Stimulated activated CD4-positive, alpha-beta T cell treated with anti-CD3 and anti-CD28 coated beads, Interleukin-2, amount 100 ng/mL, for 24 hours (primary cell): ENCODE measurements at places on chromosomes 2 and 18.
A peak's percentile ranks its signal among the peaks of the same experiment; 100 is the strongest.

DNA sequence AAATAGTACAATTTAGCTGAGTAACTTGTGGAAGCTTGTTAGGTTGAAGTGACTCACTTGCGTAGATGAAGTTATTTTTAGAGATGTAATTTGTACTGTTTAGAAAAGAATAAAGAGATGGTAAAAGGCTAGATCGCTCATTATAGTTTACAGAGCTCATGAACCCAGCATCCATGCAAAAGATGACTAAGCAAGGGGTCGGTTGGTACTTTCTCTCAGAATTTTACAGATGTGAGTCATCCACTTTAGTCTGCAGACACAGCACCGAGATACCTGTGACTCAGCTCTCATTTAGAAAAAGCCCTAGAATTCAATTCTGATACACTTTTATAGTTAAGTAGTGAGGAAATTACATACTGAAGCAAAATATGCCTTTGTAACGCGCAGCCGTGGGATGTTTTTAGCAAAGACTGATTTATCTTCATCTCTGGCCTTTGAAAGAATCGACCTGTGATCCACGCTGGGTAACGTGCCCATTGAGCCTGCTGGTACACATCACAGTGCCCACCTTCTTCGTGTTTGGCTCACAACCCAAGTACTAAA, 116.5 kb upstream of the FOSL2 start:
- DNase-seq, result peak; percentile 32

GRCh38 chr2:15734674-15735483, 143.2 kb downstream of the DDX1 start:
- DNase-seq, result no peak

GRCh38 chr2:227394401-227394800, 6.7 kb upstream of the SCYGR1 start:
- DNase-seq, result no peak

GRCh38 chr2:166765141-166765540, 123.1 kb upstream of the XIRP2 start:
- no peak for DNase-seq

GRCh38 chr2:60294901-60295635, 258.4 kb downstream of the BCL11A start:
- no peak for DNase-seq

DNA sequence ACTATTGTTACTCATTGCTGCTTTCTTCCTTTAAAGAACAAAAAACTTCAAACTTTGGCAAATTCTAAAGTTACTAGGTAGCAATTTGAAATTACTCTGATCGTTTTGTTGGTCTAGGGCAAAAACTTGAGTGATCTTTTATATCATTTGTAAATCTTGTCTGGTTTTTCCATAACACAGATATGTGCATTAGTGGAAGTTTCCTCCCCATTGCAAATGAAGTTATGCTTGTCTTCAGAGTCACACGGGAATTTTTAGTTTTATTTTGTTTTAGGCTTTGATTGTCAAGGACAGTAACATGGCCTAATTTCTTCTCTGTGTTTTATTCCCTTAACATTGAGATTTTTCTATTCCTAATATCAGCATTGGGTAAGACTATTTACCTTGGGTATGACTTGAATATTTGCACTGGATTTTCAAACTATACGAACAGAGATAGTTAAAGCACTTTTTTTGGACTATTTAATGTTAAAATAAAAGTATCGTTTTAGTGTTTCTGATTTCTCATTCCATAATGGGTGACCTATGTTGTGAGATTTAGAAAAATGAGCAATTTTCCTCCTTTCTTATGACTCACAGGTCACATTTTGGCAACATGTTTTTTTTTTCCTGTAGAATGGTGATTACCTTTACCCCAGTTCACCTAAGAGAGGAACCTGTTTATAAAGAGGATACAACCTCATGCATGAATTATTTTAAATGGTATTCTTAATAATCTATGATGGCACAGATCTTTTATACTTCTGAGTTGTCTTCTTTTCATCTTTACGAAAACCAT, 65.0 kb downstream of the BABAM2 start:
- no peak for DNase-seq
